Right hindlimb (tissue), 1 donor: ENCODE measurements at places on chromosomes 12 and 14.

GRCh38 chr14:89266754-89267153 is 150.3 kb downstream of the FOXN3 start:
- DNase-seq, result no peak

GRCh38 chr14:30620178-30620577 is 1.9 kb upstream of the SCFD1 start:
- no peak for DNase-seq

- no peak for DNase-seq
Observed at GRCh38 chr14:104697317-104697703, 7.9 kb downstream of the INF2 start.

DNA sequence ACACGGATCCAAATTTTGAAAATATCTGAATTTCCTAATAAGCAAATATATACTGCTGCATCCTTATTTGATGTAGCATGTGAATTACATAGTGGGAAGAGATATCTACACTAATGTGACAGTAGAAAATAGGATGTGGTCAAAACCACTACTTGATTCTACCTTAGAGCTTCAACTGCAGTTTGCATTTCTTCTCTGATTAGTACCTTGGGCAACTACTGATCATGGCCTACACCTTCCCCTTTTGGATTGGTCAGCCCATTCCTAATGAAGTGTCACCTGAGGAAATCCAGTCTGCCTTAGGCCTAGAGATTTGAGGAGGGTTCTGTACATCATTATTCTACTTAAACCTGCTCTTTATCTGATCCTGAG is 10.7 kb downstream of the LLPH start:
- no peak for DNase-seq

GRCh38 chr12:6830286-6830890 is 2.2 kb downstream of the P3H3 start:
- DNase-seq, result peak; percentile 21

- DNase-seq, result no peak
Observed at GRCh38 chr14:100383727-100384158, 60.6 kb downstream of the SLC25A47 start.

GRCh38 chr14:73851000-73851399 is 631 bp upstream of the PTGR2 start:
- DNase-seq, result no peak

- no peak for DNase-seq
Observed at GRCh38 chr12:88953029-88953586, 372.8 kb upstream of the KITLG start.

- no peak for DNase-seq
Observed at GRCh38 chr12:78179346-78179745, 348.7 kb downstream of the NAV3 start.

GRCh38 chr14:53715193-53715721 is 241.4 kb downstream of the BMP4 start:
- DNase-seq, result no peak

DNA sequence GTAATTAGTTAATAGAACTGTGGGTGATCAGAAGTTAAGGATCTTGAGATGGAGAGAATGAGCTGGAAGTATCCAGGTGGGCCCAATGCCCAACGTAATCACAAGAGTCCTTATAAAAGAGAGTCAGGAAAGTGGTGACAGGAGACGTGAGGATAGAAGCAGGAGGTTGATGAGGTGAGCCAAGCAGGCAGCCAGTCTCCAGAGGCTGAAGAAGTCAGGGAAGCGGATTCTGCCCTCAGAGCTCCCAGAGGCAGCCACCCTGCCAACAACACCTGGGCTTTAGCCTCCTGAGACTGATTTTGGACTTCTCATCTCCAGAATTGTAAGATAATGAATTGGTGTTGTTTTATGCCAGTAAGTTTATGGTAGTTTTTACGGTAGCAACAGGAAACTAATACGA is 10.1 kb upstream of the SAV1 start:
- DNase-seq, result no peak
